ENCODE measurements at places on chromosomes 7 and 10. TPM values are rescaled to one million over a fixed set of nuclear protein-coding genes. Genes with fewer than 3 reads are reported as not detected.

DNA sequence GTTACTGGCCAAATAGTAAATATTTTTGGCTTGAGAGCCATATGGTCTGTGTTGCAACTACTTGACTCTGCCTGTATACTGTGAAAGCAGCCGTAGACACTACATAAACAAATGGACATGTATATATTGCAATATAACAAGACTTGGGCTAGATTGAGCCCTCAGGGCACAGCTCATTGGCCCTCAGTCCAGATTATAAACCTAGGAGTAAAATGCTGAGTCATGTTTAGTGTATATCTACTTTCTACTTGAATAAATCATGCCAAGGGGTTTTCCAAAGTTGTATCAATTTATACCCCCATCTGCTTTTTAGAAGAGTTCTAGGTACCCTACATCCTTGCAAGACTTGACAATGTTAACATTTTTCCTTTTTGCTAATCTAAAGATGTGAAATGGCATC lies 27.4 kb upstream of the POU6F2 start:
- no peak for DNase-seq

- DNase-seq: no peak
Observed at GRCh38 chr7:33793616-33794015, 111.7 kb upstream of the BMPER start.

GRCh38 chr10:21954690-21955089 lies 48.8 kb downstream of the DNAJC1 start:
- no peak for DNase-seq

GRCh38 chr7:94245500-94245899 lies 149.2 kb upstream of the COL1A2 start:
- no peak for DNase-seq

Gene DNAH11
- 4.2 TPM for total RNA-seq

Gene HOXA9
- total RNA-seq: not detected
